ENCODE measurements at places on chromosomes 1 and 21.

DNA sequence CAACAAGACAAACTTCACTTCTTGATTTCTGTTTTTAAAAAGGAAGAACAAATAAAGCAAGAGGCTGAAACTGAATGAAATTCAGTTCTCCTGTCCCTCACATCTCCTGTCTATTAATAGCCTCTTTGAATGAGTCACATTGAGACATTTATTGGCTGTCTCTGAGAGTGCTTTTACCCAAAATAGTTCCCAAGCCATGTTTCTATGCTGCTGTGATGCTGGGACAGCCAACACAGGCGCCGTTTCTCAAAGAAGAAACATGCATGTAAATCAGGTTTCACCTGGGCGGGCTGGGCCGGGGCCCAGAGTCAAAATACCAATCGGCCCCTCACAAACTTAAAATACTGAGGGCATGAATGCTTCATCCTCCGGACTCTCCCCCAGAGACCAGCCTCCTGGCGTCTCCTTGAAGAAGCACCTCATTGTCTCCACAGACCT lies 105.2 kb downstream of the EDEM3 start:
- DNase-seq: no peak

GRCh38 chr1:212212906-212213305 lies 72.3 kb upstream of the PPP2R5A start:
- DNase-seq: no peak

DNA sequence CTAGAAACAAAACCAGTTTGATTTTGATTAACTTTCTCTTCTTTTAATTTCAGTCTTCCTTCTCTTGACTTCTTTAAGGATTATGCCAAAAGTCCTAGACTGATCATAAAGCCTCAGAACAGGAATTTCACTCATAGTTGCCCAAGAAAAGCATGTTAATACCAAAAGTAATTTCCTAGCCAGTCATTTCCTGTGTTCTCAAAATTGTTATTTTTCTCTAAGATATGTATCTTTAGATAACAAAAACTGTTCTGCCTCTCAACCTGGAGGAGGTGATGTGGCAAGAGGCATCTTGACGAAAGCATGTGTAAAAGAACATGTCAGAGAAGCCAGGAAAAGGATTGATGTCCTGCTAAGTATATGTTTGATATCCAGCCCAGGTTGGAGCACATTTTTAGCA lies 78.0 kb upstream of the IPO9 start:
- DNase-seq: no peak

DNA sequence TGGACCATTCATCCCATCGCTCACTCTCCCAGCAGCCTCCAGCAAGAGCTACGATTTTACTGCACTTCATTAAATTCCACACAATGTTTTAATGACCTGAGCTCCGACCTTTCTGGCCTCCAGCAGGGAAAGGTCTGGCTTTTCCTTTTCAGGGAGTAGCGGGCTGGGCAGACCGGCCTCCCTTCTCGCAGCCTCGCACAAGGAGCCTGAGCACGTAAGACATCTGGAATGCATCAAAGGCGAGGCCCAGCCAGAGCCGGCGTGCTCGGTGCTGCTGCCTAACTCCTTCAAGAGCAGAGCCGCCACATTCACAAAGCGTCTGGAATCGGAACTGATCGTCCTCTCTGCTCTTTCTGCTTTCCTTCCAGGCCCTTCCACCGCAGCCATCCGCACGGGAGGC lies 32.5 kb upstream of the FHAD1 start:
- DNase-seq: no peak

- peak; percentile 10 for DNase-seq
These were observed 123.3 kb upstream of the GRIK3 start for GRCh38 chr1:37157634-37158033.

- no peak for DNase-seq
These were observed 16.7 kb downstream of the SPATA21 start for GRCh38 chr1:16420424-16421118.

DNA sequence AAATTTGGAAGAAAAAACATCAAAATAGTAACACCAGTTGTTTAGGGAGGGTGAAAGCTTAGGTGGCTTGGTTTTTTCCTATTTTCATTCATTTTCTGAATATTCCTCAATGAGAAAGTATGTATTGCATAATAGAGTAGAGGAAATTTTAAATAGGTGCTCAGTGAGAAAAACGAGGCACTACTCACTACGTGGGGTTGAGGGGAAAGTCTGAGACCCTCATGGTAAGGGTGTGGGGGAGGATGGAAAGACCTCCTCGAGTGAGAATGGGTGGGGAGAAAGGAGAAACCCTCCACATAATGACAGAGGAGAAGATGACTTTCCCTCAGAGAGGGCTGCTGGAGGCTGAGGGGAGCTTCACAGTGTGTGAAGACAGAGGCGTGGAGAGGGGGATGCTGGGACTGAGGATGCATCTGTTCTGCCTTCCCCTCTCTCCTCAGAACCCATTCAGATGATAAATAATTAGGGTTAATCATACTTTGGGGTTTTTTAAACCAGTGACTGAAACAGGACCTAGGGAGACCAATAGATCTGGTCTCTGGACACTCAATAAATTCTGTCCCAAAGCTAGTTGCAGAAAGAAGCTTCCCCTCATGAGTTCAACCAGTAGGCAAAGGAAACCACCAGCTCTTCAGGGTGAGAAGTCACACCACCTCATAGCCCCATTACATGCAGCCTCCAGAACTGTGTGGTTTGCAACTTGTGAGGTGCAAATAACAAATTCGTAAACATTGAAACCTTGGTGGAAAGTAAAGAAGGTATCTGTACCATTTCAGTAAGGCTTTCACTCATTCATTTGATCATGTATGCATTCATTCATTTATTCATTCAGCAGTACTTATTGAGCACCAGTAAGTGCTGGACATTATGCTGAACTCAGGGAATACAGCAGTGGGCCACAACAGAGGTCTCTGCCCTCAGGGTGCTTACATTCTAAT lies 17.1 kb downstream of the SLAMF7 start:
- peak; percentile 10 for DNase-seq

GRCh38 chr1:201021630-201022492 lies 1.7 kb downstream of the KIF21B start:
- no peak for DNase-seq

DNA sequence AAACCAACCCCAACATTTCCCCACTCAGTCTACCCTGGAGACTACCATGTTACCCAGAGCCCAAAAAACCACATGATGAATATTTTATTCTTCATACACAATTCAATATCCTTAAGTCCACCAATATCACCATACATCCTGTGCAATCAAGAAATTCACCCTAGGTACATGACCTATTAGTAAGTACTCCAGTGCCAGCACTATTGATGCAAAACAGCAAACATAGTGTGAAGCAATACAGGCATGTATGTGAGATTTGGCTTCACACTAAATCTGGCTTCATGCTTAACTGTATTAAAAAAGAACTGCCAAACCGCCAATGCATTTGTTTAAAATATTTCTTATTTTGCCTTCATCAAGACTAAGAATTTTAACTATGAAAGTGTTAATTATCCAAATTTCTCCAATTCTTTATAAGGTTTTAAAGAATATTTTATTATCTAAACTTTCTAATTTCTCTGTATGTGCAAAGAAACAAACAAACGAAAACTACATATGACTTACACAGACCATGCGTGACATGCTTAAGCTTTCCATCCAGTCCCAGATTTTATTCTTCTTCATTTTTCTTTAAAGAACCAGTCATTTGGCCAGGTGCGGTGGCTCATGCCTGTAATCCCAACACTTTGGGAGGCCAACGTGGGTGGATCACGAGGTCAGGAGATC lies 22.4 kb upstream of the TMEM125 start:
- no peak for DNase-seq

DNA sequence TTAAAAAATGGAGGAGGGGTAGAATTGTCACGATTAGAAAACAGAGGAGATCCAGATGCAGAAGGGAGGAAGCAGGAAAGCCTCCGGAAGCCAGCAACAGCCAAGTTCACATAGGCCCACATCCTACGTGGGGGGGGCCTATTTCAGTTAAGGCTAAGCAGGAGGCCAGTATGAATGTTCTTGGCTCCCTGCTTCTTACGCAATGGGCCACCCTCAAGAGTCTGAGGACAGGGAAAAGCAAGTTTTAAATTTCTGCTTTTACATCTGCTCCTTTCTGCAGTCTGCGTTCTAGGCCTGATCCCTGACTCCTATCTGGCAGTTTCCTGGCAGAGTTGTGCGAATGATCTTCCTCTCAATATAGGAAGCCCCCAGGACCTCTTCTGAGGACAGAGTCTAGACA lies 30.6 kb downstream of the RABIF start:
- DNase-seq: peak; percentile 91

DNA sequence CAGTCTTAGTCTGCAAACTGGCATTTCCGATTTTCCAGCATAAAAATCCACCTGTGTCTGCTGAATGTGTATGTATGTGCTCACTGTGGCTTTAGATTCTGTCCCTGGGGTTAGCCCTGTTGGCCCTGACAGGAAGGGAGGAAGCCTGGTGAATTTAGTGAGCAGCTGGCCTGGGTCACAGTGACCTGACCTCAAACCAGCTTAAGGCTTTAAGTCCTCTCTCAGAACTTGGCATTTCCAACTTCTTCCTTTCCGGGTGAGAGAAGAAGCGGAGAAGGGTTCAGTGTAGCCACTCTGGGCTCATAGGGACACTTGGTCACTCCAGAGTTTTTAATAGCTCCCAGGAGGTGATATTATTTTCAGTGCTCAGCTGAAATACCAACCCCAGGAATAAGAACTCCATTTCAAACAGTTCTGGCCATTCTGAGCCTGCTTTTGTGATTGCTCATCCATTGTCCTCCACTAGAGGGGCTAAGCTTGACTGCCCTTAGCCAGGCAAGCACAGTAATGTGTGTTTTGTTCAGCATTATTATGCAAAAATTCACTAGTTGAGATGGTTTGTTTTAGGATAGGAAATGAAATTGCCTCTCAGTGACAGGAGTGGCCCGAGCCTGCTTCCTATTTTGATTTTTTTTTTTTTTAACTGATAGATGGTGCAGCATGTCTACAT lies 2.5 kb upstream of the OLFML3 start:
- DNase-seq: no peak

- no peak for DNase-seq
These were observed 863 bp downstream of the TARBP1 start for GRCh38 chr1:234478152-234478480.

GRCh38 chr21:18549214-18549905 lies 145.8 kb upstream of the TMPRSS15 start:
- DNase-seq: no peak

DNA sequence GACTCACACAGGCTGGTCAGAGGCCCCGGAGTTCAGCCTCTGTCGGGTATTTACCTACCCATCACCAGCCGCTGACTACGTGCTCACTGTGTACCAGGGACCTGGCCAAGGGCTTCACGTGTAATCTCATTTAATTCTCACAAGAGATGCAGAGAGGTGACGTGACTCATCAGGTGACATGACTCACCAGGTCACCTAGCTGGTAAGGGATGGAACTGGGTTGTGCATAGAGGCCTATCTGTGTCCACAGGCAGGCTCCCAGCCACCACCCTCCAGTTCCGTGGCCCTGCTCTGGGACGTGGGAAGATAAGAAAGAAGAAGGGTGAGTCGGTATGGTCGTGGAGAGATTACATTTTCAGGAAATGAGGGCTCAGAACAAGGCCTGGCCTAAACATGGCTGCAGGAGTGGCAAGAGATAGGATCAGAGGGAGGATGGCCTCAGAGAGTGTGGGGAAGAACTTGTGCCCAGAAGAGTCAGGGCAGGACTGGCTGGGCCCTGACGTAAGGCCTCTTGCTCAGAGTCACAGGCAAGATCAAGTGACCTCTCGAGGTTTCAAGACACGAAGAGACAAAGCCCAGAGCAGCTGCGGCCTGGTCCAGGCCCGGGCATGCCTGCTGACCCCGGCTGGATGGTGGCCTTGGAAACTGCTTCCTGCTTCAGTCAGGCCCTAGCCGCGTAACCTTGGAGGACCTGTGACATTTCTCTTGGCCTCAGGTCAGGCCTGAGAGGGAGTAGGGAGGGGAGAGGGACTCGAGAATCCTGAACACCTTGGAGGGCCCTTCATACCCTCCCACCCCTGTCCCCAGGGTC lies 52.7 kb upstream of the WASF2 start:
- DNase-seq: no peak

GRCh38 chr1:156549831-156550230 lies 22.5 kb downstream of the IQGAP3 start:
- no peak for DNase-seq

DNA sequence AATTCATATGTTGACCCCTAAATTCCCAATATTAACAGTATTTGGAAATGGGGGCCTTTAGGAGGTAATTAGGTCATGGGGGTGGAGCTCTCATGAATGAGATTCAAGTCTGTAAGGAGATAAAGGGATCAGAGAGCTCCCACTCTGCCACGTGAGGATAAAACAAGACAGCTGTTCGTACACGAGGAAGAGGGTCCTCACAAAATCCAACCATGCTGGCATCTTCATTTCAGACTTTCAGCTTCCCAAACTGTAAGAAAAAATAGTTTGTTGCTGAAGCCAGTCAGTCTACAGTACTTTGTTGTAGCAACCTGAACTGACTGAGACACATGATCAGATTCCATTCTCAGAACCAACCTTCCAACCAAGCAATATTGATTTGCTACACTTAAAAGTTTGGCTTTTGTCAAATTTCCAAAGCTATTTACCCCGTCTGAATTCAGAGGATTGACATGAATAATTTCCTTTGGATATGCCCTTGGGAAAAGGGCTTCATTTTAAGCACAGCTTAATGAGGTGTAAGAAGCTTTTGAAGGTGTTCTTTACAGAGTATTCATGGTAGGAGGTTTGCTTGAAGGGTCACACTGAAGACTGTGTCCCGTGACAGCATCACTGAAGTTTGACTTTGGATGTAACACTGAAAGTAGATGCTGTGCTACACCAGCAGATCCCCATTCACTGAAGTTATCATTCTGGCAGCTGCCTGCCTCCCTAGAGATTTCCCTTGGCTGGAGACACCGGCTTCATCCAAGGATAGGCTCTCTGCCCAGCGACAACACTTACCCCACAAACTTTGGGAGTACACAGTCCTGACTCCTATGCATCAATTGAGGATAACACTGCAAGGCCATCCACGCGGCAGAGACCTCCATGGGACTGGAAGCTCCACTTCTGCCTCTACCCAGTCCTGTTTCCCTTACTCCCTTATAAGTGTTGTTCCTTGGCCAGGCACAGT lies 4.9 kb upstream of the OMA1 start:
- DNase-seq: no peak

GRCh38 chr1:177960939-177961622 lies 8.8 kb downstream of the SEC16B start:
- DNase-seq: no peak

DNA sequence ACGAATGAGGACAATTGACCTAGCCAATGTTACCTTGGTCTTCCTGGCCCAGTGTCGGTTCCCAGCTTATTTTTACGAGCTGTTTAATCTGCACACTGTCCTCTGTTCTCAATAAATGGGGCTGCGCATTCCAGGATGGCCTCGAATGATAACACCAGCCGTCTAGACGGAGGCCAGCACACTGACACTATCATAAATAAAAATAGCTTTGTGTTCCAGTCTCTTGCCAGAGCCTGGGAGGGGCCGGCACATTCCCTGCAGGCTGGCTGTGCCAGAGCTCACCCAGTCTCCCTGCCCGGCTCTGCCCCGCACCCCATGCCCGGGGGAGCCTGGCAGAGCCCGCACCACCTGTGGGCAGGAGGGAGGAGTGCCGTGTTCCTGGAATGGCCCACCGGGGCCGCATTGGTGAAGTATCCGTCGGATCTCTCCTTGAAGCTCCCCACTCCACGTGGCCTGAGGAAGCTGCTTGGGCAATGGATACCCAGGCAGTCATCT lies 92.1 kb downstream of the SPSB1 start:
- DNase-seq: no peak
